ENCODE measurements at places on chromosomes 3 and 15.

DNA sequence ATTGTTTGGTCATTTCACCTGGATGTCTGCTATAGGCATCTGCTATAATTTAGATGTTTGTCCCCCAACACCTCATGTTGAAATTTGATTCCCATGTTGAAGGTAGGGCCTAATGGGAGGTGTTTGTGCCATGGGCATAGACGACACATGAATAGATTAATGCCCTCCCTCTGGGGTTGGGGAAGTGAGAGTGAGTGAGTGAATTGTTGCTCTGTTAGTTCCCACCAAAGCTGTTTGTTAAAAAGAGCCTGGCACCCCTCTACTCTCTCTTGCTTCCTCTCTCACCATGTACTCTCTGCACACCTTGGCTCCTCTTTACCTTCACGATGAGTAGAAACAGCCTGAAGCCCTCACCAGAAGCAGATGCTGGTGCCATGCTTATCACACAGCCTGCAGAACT is 23.9 kb upstream of the SORD start:
- no peak for DNase-seq

- no peak for DNase-seq
These were observed 819.9 kb upstream of the GBE1 start for GRCh38 chr3:82581350-82581749.

DNA sequence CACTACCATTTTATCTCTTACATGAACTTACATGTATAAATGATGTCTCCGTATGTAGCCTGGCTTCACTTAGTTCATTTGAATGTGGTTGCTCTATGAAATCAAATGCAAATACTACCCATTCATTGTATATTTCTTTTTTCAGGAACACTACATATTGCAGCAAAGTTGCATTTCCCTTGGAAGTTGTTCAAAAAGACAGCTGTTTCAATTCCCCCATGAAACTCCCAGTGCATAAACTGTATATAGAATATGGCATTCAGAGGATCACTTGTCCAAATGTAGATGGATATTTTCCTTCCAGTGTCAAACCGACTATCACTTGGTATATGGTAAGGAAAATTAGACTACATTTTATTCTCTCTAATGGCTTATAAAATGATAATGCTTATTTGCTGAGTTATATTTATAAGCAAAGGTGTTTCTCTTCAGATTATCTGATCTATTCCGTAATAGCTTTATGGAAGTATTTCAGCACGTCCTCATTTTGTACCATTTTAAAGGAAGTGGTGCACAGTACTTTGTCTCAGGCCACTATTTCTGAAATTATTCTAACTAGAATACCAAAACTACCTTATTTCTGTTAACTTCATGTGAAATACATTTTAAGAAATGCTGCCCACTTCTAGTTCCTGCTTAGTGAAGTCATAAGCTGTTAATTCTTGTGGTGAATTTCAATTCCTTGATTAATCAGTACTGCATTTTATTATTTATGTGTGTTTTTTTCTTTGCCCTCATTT is 95.1 kb downstream of the IL1RAP start:
- no peak for DNase-seq

DNA sequence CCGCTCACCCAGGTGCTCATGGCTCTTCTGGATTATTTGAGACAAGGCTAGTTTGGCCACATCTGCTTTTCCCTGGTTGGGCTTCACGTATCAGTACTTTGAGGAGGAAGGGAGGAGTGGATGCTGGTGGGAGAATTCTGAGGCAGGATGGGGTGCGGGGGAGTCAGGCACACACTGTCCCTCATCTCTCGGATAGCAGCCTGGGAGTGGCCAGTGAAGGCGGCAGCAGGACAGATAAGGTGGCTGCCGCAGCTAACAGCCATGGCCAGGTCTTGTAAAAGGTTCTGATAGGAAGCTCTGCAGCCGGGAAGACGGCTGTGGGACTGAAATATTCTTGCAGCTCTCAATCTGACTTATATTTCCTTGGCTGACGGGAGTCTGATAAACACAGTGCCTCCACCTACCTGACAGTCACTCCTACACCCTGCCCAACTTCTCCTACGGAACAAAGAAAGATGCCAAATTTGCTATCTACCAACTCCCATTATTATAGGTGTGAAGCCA is 87.3 kb downstream of the MESD start:
- DNase-seq, result no peak

- DNase-seq, result no peak
These were observed 54.6 kb upstream of the ACAN start for GRCh38 chr15:88748651-88749050.

GRCh38 chr3:115068799-115069198 is 78.3 kb downstream of the ZBTB20 start:
- DNase-seq, result no peak

- DNase-seq, result no peak
These were observed 25.7 kb downstream of the PRKCI start for GRCh38 chr3:170247875-170248274.

GRCh38 chr3:97765336-97765735 is 778 bp downstream of the ARL6 start:
- no peak for DNase-seq

Measured in stimulated activated CD8-positive, alpha-beta memory T cell treated with anti-CD3 and anti-CD28 coated beads, Interleukin-2, amount 100 ng/mL, for 1 hour (primary cell).